ENCODE measurements at places on chromosomes 6 and 20.

DNA sequence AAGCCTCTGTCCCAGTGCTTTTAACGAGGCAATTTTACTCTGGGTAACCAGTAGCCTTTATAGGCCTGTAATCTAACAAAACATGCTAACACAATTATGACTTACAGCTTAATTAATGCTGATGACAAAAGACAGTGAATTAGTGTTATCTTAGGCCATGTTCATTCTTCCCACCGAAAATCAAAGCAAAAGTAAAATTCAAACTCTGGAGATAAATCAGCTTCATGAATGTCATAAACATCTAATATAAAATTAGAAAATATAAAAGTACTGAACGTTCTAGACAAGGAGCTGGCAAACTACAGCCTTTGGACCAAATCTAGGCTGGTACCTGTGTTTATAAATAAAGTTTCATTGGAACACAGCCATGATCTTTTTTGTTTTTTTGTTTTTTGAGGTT, 18.6 kb upstream of the COL21A1 start:
- DNase-seq, result no peak

DNA sequence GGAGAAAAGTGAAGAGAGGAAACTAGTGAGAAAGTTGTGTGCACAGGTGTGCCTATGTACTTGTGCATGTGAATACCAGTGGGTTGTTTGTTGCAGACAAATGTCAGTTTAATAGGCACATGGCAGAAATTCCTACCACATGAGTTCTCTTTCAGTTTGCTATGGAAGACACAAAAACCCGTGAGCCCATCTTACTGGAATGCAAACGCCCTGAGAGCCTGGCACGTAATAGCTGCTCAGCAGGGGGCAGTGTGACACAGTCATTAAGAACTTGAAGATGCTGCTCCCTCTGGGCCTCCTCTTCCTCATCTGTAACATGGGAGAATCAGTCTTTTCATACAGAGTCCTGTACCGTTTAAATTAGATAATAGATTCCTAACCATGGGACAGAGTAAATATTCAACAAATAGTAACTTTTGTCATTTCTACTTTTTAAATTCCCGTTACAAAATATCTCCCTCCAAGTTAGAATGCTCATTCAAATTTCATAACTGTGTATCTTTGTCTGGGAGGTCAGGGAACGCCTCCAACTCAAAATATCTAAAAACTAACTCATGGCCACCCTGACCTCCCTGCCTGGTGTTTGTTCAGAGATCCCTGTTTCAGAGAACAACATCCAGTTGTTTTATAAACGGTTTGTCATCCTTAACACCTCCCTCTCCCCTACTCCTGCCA, 802.9 kb downstream of the MAFB start:
- DNase-seq, result peak; percentile 86

- DNase-seq, result no peak
Measured at GRCh38 chr20:46618316-46619100, 32.8 kb downstream of the SLC13A3 start.

DNA sequence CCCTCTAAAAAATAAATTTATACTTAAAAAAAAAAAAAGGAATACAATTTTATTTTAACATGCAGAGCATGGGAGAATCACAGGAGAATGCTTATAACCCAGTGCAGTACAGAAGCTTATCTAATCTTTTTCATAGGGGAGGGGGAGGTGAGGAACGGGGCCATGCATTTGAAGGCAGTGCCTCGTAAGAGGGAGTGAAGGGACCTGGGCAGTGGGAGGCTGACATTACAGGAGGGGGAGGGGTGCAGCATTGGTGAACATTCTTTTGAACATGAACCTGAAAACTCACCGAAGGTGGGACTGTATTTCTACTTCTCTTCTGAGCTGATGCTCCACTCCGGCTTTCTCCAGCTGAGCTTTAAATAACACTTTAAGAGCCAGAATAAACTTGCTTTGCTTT, 9.3 kb downstream of the AURKA start:
- no peak for DNase-seq

DNA sequence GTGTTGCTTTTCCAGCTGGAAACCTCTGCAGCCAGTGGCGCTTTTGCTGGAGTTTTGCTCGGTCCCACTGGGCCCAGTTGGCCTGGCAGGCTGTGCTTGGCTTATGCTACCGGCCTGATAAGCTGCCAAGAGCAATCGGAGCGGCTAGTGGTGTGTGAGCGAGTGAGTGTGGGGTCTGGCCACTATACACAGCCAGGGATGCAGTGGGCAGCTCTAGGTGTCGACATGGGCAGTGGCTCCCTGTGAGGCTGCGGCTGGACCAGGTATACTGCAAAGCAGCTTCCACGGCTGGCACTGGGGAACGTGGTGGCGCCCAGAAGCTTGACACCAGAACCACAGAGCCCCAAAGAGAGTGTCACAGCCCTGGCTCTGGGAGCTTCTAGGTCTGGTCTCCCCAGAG, 996.5 kb downstream of the GRIK2 start:
- DNase-seq, result no peak

- no peak for DNase-seq
Measured at GRCh38 chr20:19601126-19601810, 156.8 kb upstream of the RIN2 start.

DNA sequence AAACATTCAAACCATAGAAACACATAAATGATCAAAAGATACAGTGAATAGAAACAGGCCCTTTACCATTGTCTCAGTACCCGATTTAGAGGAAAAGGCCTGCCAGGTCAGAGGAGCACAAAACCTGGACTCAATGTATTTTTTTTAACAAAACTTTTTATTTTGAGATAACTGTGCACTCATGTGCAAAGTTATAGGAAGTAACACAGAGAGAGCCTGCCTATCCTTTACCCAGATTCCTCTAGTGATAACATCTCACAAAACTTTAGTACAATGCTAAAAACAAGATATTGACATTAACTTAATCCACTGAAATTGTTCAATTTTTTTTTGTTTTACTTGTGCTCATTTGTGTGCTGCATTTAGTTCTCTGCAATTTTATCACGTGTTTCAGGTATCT, 36.8 kb upstream of the SAMD3 start:
- DNase-seq, result no peak

DNA sequence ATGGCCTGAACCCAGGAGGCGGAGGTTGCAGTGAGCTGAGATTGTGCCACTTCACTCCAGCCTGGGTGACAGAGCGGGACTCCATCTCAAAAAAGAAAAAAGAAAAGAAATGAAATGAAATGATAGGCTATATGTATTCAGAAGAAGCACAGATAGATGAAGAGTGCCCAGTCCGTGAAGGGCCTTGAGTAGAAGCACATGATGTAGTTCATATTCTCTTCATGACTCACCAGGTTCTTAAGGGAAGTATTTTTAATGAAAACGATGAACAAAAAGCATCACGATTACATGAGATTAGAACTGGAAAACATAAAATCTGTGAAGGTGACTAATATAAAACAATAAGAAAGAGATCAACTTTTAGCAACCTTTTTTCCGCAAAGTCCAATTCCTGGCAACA, 29.8 kb downstream of the TPD52L1 start:
- no peak for DNase-seq

DNA sequence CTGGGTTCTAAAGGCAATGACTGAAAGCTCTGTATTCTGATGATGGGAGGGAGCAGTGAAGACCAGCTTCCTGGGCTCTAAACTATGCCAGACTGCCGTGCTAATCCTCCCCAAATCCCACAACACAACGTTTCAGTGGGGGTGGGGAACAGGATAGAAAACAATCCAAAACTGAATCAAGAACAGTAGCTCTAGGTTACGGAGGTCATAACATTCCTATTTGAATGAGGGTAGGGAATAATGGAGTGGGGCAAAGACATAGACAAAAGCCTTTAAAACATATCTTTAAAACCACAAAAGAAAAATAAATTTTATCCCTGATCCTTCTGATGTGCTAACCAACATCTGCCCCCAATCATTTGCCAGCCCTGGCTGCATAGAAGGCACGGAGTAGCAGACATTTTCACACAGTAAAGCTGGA, 7.8 kb downstream of the USP49 start:
- DNase-seq, result no peak

DNA sequence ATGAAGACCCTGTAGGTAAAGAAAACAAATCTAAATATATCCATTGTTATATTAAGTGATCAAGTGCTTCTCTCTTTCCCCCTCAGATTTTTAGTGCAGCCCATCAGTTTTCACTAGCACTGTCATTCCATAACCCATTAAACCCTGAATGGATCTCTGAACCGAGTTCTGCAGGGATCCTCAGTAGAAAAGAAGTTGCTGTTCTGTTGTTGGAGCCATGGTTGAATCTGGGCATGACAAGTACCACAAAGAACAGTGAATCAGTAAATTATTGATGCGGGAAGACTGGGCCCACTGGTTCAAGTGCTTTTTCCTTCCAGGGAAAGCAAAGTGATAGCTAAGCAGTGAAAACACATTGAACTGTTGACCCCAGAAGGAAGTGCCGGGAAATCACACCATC, 60.4 kb downstream of the LAMP5 start:
- no peak for DNase-seq

GRCh38 chr6:143859891-143860660, 4.2 kb upstream of the ZC2HC1B start:
- DNase-seq, result no peak

DNA sequence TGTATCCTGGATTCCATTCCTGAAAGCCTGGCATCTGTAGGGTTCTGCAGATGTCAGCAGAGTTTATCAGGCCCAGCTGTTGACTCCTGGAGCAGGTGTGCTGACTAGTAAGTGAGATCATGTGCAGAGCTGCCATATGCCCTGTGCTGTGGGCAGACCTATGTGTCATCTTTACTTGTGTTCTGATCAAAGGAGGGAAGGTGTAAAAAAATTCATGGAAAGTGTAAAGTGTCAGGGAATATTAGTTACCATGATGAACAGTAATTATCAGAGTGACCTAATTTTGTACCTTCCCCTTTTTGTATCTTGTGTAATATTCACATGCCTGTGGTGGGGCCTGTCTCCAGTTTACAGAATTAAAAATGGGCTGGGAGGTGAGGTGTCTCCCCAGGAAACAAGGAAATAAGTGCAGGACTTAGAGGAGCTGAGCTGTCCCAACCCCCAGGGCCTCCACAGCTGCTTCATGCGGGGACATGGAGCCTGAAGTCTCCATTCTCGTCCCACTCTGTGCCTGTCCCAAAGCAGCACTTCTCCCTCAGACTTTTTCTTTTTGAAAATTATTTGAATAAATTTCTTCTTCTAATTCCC, 148.2 kb upstream of the GGTLC1 start:
- DNase-seq, result no peak

GRCh38 chr6:5108068-5108467, 22.9 kb downstream of the PPP1R3G start:
- no peak for DNase-seq

DNA sequence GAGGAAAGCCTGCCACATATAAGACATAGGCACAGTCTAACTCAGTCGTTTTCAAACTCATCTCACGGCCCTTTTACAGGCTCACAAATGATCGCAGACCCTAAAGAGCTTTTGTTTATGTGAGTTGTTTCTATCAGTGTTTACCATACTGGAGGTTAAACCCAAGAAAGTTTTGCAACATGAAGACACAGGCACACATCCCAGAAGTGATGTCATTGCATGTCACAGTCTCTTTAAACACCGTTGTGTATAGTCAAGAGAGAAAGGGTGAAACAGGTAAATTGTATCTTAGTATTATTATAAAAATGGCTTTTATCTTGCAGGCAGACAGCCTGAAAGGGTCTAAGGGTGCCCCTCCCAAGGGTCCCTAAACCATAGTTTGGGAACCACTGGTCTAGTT, 96.7 kb downstream of the BACH2 start:
- DNase-seq, result no peak

DNA sequence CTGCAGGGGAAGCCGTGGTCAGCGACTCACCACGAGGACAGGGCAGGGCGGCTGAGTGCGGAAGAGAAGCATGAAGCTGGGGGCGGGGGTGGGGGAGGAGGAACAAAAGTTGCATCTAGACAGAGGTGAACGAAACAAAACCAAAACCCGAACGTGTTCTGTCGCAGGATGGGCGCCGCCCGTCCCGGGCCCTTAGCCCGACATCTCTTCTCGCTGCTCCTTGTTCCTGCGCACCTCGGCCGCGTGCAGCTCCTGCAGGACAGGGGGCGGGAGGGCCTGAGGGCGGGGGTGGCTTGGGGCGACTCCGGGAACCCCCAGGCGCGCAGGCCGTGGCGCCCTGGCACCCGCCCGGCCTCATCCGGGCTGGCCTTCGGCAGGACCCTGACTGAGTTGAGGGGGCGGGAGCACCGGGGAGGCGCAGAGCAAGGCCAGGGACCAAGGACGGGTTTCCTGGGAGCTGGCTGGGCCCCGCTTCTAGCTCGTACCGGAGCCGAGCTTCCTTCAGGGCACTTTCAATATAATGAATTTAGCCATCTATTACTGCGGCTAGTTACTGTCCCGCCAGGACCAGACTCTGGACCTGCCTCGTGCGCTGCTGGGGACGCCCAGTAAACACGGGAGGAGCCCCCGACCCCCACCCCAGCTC, 12.0 kb downstream of the STMN3 start:
- no peak for DNase-seq

GRCh38 chr6:119224095-119224701, 125.4 kb downstream of the MAN1A1 start:
- no peak for DNase-seq

- no peak for DNase-seq
Measured at GRCh38 chr20:5356941-5357340, 40.2 kb upstream of the PROKR2 start.

- peak; percentile 69 for DNase-seq
Measured at GRCh38 chr6:45419571-45420082, 41.9 kb upstream of the SUPT3H start.

GRCh38 chr6:148340586-148341297, 1.9 kb upstream of the SASH1 start:
- DNase-seq, result no peak

GRCh38 chr20:51616060-51616459, 73.5 kb upstream of the NFATC2 start:
- DNase-seq, result no peak

- DNase-seq, result no peak
Measured at GRCh38 chr6:121510568-121511177, 75.2 kb downstream of the GJA1 start.

DNA sequence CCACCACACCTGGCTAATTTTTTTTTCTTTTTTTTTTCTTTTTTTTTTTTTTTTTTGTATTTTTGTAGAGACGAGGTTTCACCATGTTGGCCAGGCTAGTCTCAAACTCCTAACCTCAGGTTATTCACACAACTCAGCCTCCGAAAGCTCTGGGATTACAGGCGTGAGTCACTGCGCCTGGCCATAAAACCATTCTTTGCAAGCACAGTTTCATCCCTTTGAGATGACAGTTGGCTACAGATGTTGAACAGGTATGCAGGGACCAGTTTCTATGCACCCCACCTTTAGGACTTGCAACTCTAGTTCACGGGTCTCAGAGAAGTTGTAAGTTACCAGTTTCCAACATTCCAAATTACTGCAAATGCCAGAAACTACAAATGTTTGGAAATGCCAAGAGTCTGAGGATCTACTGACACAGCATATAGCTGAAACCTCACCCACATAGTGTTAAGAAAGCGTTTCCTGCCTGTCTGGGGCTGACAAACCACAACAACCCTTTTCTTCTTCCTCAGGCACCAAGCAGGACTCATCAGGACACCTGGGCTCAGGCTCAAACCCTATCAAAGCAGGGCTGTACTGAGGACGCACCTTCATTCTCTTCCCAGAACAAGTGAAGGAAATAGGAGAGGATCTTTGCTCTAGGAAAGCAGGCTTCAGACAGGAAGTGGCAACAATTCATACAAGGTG, 22.9 kb downstream of the ARHGAP18 start:
- no peak for DNase-seq
